Glomerular endothelial cell (primary cell): ENCODE measurements at places on chromosomes 12 and 14. TPM values are rescaled to one million over a fixed set of nuclear protein-coding genes. Genes with fewer than 3 reads are reported as not detected.

Gene ESRRB
- not detected in 2 replicates for total RNA-seq

GRCh38 chr12:102939670-102940222 lies 17.7 kb upstream of the ASCL1 start:
- DNase-seq = no peak

Gene SPTLC2
- total RNA-seq = 42.6 and 60.3 TPM in 2 replicates

DNA sequence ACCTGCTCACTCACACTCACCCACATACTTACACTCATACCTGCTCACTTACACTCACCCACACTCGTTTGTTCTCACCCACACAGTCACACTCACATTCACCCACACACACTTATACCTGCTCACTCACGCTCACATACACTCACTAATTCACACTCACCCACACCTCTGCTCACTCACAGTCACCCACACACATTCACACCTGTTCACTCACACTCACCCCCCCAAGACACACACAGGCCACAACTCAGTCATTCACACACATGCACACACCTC lies 436.2 kb downstream of the BCL11B start:
- DNase-seq = no peak

Gene CLEC4D
- total RNA-seq = not detected in 2 replicates

GRCh38 chr14:71666571-71667145 lies 265.6 kb upstream of the RGS6 start:
- no peak for DNase-seq

GRCh38 chr14:51370758-51371386 lies 130.8 kb downstream of the TMX1 start:
- DNase-seq = no peak

DNA sequence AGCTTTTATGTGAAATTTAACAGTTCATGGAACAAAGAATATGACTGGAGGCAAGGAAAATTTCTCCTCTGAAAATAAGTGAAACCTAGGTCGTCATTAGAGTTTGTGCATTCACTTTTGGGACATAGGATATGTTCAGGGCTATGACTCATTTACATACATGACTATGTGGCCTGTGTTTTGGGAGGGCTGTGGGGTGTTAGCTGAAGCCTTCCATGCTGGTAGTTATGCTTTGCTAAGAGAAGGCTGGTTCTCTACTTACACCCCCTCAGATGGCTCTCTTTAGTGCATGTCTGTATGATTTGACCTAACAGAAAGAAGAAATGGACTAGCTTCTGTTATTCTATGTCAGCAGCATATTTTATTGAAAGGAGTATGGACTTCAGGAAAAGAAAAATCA lies 416.5 kb upstream of the GARIN6 start:
- DNase-seq = no peak

GRCh38 chr12:93297032-93297431 lies 80.7 kb upstream of the NUDT4 start:
- DNase-seq = no peak

Gene CS
- total RNA-seq = 146 and 156 TPM in 2 replicates

GRCh38 chr12:59056966-59057365 lies 136.7 kb upstream of the LRIG3 start:
- DNase-seq = no peak

DNA sequence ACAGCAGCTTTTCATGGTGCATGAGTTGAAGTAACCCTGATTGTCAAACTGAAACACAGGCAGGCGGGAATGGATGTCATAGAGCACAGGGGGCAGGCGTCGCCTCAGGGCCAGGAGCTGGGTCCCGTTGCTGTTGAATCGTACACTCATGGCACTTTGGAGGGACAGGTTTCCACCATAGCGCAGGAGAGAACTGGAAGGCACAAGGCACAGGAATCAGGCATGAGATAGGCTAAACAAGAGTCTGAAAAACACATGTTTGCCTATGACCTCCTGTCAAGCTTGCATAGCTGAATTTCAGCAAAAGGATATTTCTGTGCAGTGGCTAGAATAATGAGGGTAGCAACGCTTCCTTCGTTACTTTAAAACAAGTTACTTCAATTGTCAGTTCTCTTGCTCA lies 61.2 kb downstream of the DCAF5 start:
- no peak for DNase-seq

DNA sequence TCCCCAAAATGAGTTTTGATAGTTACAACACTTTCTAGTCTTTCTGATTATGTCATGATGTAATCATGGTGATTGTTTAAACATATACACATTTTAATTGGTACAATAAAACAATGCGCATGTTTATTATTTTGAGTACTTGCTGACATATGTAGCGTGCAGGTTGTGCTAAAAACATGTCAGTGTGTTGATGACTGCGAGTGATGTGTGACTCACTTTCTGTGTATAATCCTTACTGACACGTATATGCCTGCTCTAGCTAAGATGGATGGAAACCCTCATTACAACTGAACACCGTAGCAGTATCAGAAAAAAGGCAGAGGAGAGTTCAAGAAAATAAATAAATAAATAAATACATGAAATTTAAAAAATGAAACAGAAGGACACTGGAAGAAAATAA lies 1552.4 kb upstream of the FLRT2 start:
- DNase-seq = no peak

- no peak for DNase-seq
Observed at GRCh38 chr12:123064885-123065619, 84.6 kb downstream of the ARL6IP4 start.

- DNase-seq = no peak
Observed at GRCh38 chr12:121424624-121424975, 24.7 kb downstream of the RNF34 start.

- no peak for DNase-seq
Observed at GRCh38 chr14:54457609-54457996, 16.4 kb upstream of the CNIH1 start.

Gene CPSF2
- 33.6 and 39.4 TPM in 2 replicates for total RNA-seq

Gene KIF26A
- total RNA-seq = 8.0 and 19.8 TPM in 2 replicates

Gene CAND1
- total RNA-seq = 53.5 and 57.6 TPM in 2 replicates

- DNase-seq = no peak
Observed at GRCh38 chr12:131063960-131064359, 110.3 kb downstream of the ADGRD1 start.

- DNase-seq = no peak
Observed at GRCh38 chr12:87112571-87113345, 856.6 kb upstream of the MGAT4C start.

Gene C12orf50
- total RNA-seq = 0.12 TPM in 1 of 2 replicates, not detected in the other

Gene TMEM229B
- total RNA-seq = 1.6 and 2.9 TPM in 2 replicates

- DNase-seq = no peak
Observed at GRCh38 chr14:74905595-74906142, 17.4 kb downstream of the RPS6KL1 start.
